ENCODE measurements at places on chromosomes 3 and 15. TPM values are rescaled to one million over a fixed set of nuclear protein-coding genes. Genes with fewer than 3 reads are reported as not detected.

The ONECUT1 gene
- not detected for total RNA-seq

The ANKRD34C gene
- total RNA-seq = not detected

The ZNF385D gene
- not detected for total RNA-seq

The C3orf85 gene
- total RNA-seq = not detected

The ANKUB1 gene
- not detected for total RNA-seq

The GOLIM4 gene
- 8.5 TPM for total RNA-seq

- H3K27ac ChIP-seq = no peak overlapping the region
- DNase-seq = no peak
- H3K36me3 ChIP-seq = no peaks in the 10 kb centered on the region
- peaks cover 4% of the 10 kb centered on the region for H3K4me1 ChIP-seq
These were observed 46.2 kb upstream of the NR2C2 start for GRCh38 chr3:14900881-14901873.

- no peaks in the 10 kb centered on the region for H3K27me3 ChIP-seq
- no peak overlapping the region for H3K4me3 ChIP-seq
- no peak overlapping the region for H3K27ac ChIP-seq
- no peak for DNase-seq
- H3K36me3 ChIP-seq = no peaks in the 10 kb centered on the region
These were observed 18.6 kb downstream of the LRRN1 start for GRCh38 chr3:3817865-3818264.

DNA sequence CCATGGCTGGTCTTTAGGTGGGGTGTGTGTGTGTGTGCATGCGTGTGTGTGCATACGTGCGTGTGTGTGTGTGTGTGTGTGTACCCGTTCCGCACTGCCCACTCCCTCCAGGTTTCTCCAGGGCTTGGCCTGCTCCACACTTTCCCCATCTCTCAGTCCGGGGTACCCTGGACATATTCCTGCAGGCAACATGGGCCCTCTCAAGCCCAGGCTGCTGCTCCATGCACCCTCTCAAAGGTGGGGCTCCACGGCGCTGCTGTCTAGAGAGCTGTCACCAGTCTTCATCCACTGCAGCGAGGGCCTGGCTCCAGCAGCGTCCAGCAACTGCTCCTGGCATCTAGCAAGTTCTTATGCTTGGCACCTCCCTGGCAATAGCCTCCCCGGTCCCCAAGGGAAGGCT is 86.1 kb downstream of the ATP10A start:
- no peak for DNase-seq
- H3K36me3 ChIP-seq = peaks cover 29% of the 10 kb centered on the region
- no peak overlapping the region for H3K4me3 ChIP-seq
- no peak overlapping the region for H3K27ac ChIP-seq
- H3K4me1 ChIP-seq = peaks cover 19% of the 10 kb centered on the region
- H3K27me3 ChIP-seq = no peaks in the 10 kb centered on the region

DNA sequence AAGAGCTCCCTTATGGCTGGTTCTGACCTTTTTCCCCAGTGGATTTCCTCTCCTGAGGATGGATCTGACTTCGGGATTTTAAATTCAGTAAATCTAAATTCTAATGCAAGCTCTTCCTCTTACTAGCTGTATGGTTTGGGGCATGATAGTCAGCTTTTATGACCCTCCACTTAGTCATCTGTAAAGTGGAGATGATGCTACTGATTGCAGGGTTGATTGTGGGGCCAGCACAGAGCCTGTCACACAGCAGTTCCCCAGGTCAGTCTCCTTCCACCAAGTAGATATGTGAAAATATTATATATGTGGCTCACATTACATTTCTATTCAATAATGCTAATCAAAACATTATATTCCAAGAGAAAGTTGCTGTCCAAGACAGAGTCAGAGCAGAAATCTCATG is 141.3 kb upstream of the UBE2E1 start:
- no peak overlapping the region for H3K27ac ChIP-seq
- H3K4me1 ChIP-seq = no peaks in the 10 kb centered on the region
- DNase-seq = no peak
- H3K4me3 ChIP-seq = no peak overlapping the region
- no peaks in the 10 kb centered on the region for H3K36me3 ChIP-seq
- H3K27me3 ChIP-seq = peaks cover 12% of the 10 kb centered on the region

DNA sequence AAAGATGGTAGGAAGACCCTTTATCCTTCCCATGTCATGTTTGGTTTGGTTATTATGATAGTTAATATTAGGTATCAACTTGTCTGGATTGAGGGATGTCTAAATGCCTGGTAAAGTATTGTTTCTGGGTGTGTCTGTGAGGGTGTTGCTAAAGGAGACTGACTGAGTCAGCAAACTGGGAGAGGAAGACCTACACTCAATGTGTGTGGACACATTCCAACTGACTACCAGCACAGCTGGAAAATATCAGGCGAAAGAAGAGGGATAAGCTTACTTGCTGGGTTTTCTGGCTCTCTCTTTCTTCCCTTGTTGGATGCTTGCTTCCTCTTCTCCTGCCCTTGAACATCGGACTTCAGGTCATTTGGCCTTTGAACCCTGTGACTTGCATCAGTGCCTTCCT is 1227.6 kb upstream of the EPHA6 start:
- DNase-seq = no peak
- no peaks in the 10 kb centered on the region for H3K27me3 ChIP-seq
- no peak overlapping the region for H3K4me3 ChIP-seq
- H3K4me1 ChIP-seq = no peaks in the 10 kb centered on the region
- no peak overlapping the region for H3K27ac ChIP-seq

DNA sequence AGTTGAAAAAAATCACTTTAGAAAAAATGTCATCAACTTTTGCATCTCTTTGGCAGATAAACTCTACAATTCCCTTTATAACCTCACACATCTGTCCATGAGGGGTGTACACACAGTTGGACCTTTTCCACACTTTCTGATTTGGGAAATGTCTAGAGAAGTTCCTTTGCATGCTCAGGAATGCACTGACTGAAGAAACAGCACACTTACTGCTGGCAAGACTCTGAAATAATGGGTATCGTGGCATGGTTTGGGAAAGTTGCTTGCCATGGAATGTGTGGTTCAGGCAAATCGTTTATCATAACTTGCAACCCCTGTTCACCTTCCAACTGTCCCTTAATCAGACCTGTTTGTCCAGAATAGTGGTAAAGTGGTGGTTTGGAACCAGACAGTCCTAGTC is 135.3 kb upstream of the TGFBR2 start:
- no peak overlapping the region for H3K4me3 ChIP-seq
- no peaks in the 10 kb centered on the region for H3K27me3 ChIP-seq
- DNase-seq = no peak
- no peaks in the 10 kb centered on the region for H3K36me3 ChIP-seq
- H3K4me1 ChIP-seq = peaks cover 20% of the 10 kb centered on the region

GRCh38 chr15:38212729-38213351 is 39.8 kb upstream of the SPRED1 start:
- no peak overlapping the region for H3K4me3 ChIP-seq
- no peak for DNase-seq
- no peaks in the 10 kb centered on the region for H3K36me3 ChIP-seq
- H3K27ac ChIP-seq = no peak overlapping the region
- H3K4me1 ChIP-seq = no peaks in the 10 kb centered on the region
- H3K27me3 ChIP-seq = peaks cover 17% of the 10 kb centered on the region

- H3K27ac ChIP-seq = no peak overlapping the region
- no peak for DNase-seq
- no peak overlapping the region for H3K4me3 ChIP-seq
- H3K4me1 ChIP-seq = peaks cover 3% of the 10 kb centered on the region
- H3K27me3 ChIP-seq = peaks cover 14% of the 10 kb centered on the region
These were observed 18.1 kb upstream of the ABHD17C start for GRCh38 chr15:80677041-80677440.

- H3K4me3 ChIP-seq = no peak overlapping the region
- H3K27ac ChIP-seq = no peak overlapping the region
- peaks cover 29% of the 10 kb centered on the region for H3K27me3 ChIP-seq
- no peaks in the 10 kb centered on the region for H3K4me1 ChIP-seq
These were observed 28.5 kb upstream of the LRRC34 start for GRCh38 chr3:169841171-169841570.

- H3K36me3 ChIP-seq = no peaks in the 10 kb centered on the region
- no peak overlapping the region for H3K4me3 ChIP-seq
- no peak for DNase-seq
- H3K4me1 ChIP-seq = peaks cover 4% of the 10 kb centered on the region
- no peak overlapping the region for H3K27ac ChIP-seq
These were observed 7.7 kb upstream of the KCTD6 start for GRCh38 chr3:58484045-58484721.

GRCh38 chr15:35721751-35722150 is 175.8 kb upstream of the DPH6 start:
- no peaks in the 10 kb centered on the region for H3K36me3 ChIP-seq
- H3K4me1 ChIP-seq = no peaks in the 10 kb centered on the region
- DNase-seq = no peak

DNA sequence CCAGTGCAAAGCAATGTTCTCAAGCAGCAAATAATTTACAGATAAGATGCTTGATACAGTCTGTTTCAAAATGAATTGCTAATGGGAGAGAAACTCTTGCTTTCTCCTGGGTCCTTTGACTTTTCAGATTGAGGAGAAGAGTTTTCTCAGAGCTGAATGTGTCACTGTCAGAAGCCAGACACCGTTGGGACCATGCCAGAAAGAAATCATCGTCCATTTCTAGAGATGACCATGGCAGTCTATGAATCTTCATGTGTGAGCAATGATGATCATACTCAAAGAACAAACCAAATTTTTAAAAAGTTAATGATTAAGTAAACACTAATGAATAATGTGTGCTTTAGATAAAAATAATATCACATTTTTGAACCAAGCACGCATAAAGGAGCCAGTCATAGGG is 77.6 kb downstream of the ZNF385D start:
- no peaks in the 10 kb centered on the region for H3K27me3 ChIP-seq
- no peak for DNase-seq
- no peak overlapping the region for H3K27ac ChIP-seq
- H3K36me3 ChIP-seq = no peaks in the 10 kb centered on the region
- H3K4me3 ChIP-seq = no peak overlapping the region
- no peaks in the 10 kb centered on the region for H3K4me1 ChIP-seq

DNA sequence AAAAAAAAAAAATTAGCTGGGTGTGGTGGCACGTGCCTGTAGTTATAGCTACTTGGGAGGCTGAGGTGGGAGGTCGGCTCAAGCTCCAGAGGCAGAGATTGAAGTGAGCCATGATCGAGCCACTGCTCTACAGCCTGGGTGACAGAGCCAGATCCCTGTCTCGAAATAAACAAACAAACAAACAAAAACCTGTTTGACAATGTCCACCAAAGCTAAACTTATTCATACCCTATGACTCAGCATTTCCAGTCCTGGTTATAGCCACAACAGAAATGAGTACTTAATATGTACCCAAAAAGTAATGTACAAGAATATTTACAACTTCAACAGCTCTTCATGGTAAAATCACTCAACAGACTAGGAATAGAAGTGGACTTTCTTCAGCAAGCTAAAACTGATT is 31.1 kb downstream of the SERP1 start:
- H3K4me1 ChIP-seq = peaks cover 3% of the 10 kb centered on the region
- H3K36me3 ChIP-seq = no peaks in the 10 kb centered on the region
- H3K27ac ChIP-seq = no peak overlapping the region
- no peak overlapping the region for H3K4me3 ChIP-seq
- DNase-seq = no peak

DNA sequence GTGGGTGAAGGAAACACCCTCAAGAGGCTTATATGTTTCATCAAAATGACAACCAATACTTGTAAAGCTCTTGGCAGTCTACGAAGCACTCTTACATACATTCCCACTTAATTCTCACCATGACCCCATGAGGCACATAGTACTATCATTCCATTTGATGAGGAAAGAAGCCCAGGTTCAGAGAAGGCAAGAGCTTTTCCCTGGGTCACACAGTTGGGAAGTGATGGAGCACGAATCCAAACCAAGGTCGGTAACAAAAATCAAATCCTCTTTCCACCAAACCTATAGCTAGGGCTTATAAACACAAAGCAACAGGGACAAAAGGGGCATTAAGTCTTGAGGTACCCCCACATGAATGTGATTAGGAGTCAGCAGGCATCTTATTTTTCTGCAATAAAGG is 187.1 kb downstream of the UACA start:
- H3K27me3 ChIP-seq = peaks cover 33% of the 10 kb centered on the region
- H3K27ac ChIP-seq = no peak overlapping the region
- no peak for DNase-seq
- H3K4me3 ChIP-seq = no peak overlapping the region
- peaks cover 5% of the 10 kb centered on the region for H3K4me1 ChIP-seq

GRCh38 chr15:82894971-82895520 is 57.5 kb downstream of the HOMER2 start:
- peaks cover 2% of the 10 kb centered on the region for H3K27me3 ChIP-seq
- no peak overlapping the region for H3K4me3 ChIP-seq
- no peak for DNase-seq
- no peaks in the 10 kb centered on the region for H3K36me3 ChIP-seq
- no peak overlapping the region for H3K27ac ChIP-seq

DNA sequence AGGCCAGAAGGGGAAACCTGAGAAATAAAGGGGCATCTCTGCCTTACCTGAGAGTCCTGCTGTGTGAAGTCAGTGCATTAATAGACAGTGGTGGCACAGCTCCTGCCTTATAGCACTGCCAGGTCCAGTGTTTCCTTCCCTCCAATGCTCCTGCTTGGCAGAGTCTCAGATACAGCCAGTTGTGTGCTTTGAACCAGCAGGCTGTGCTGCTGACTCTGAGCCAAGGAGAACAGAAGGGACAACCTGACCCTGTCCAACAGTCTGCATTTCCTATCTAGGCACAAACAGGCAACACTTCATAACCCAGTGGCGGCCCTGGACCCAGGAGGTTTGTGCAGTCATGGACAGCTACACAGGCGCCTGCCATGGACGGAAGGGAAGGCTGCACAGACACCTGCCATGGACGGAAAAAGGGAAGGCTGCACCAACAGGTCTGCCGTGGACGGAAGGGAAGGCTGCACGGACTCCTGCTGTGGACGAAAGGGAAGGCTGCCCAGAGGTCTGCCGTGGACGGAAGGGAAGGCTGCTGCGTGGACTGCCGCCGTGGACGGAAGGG is 33.9 kb upstream of the PLXNA1 start:
- H3K4me3 ChIP-seq = no peak overlapping the region
- no peaks in the 10 kb centered on the region for H3K27me3 ChIP-seq
- no peak overlapping the region for H3K27ac ChIP-seq
- no peaks in the 10 kb centered on the region for H3K36me3 ChIP-seq
- H3K4me1 ChIP-seq = peaks cover 8% of the 10 kb centered on the region

GRCh38 chr3:165751637-165752036 is 85.6 kb downstream of the BCHE start:
- H3K27me3 ChIP-seq = no peaks in the 10 kb centered on the region
- no peaks in the 10 kb centered on the region for H3K4me1 ChIP-seq
- no peak for DNase-seq
- no peak overlapping the region for H3K4me3 ChIP-seq
- no peaks in the 10 kb centered on the region for H3K36me3 ChIP-seq
- no peak overlapping the region for H3K27ac ChIP-seq

- H3K4me3 ChIP-seq = no peak overlapping the region
- peaks cover 18% of the 10 kb centered on the region for H3K27me3 ChIP-seq
- H3K27ac ChIP-seq = peak overlapping the region; percentile 45
- no peak for DNase-seq
- peaks cover 10% of the 10 kb centered on the region for H3K4me1 ChIP-seq
These were observed 62.8 kb upstream of the CSPG4 start for GRCh38 chr15:75775296-75776064.
